SHP77 treated with DMSO at 0.1 percent for 48 hours (cell line): ENCODE measurements at places on chromosomes 5 and 9.

DNA sequence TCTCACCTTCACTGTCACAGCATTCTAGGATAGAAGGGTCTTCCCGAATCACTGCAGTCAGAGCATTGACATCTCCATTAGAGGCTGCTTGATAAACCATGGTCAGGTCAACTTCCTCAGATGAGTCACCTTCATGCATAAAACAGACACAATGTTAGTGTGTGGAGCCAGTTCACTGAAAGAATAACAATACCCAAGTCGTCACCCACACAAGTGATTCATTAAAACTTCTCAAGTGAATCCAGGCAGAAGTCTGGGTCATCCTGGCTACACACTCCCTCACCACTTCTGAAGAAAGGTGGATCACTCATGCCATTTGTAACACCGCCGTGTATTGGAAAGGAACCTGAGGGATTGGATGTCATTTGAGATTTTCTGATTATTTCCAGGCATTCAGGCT, 49.6 kb downstream of the ANKRD55 start:
- DNase-seq, result no peak

GRCh38 chr5:102628441-102629175, 126.5 kb upstream of the PAM start:
- DNase-seq, result no peak

DNA sequence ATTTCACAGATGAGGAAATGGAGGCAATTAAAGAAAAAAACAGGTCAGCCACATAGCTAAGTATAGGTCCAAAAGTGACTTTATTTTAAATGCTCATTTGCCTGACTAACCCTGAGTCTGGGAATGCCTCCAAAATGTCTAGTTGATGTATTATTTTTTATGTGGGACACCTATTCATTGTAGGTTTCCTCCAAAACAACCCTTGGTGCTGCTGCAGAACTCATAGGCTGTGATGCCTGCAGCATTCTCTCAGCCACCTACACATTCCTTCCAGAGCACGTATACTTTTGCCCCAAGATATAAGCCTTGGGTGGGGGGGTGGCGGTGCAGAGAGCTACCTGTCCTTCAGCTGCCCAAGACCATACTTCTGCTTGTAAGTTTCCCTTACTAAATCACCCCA, 77.4 kb downstream of the MSX2 start:
- no peak for DNase-seq

DNA sequence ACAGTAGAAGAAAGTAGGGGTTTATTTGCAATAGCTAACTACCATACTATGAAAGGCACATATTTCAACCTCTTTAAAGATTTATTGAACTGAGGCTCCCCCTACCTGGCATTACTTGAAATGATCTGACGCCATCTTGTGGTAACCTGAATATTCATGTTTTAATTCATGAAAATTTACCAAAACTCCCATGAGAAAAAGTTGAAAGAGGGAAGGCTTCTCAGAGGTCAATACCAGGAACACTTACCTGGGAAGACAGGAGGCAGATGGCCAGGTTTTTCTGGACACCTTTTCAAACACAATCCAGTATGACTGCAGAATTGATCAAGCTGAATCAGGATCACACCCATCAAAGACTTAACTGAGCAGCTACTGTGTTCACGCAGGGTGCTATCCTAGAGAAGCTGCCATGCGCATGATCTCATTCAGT, 9.4 kb downstream of the PRELID2 start:
- DNase-seq, result no peak

- DNase-seq, result no peak
Measured at GRCh38 chr5:154358516-154359220, 87.1 kb upstream of the SAP30L start.

- no peak for DNase-seq
Measured at GRCh38 chr9:89792189-89793123, 187.6 kb downstream of the GADD45G start.

- no peak for DNase-seq
Measured at GRCh38 chr9:3850098-3850497, 324.3 kb upstream of the RFX3 start.

DNA sequence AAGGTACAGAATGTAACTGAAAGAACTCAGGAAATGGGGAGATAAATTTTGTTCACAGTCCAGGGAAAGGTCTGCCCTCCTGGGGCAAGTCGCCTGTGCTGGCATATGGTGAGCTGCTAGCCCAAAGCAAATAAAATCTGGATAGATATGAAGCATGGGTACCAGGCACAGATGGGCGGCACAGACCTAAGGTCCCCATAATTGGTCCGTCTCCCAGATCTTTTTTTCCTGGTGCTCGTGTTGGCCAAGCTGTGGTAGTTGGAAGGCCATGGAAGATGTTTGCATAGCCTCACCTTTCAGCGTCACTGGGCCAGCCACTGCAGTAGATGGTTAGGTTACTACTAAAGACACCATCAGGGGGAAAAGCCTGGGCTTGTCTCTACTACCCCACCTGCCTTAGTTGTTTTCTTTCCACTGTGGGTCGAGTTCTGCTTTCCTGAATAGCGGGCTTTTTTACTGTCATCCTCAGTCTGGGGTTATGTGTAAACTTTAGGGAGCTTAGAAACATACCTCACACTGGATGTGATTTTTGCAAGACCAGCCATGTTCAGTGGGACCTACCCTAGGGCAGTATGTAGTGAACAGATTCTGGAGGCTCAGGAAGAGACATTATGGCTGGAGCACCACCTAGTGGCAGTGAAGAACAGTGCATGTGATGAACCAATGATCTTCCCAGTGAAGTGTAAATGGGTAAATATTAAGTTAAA, 24.2 kb upstream of the GLRX start:
- peak; percentile 32 for DNase-seq

- no peak for DNase-seq
Measured at GRCh38 chr5:647727-648126, 35.6 kb downstream of the CEP72 start.

GRCh38 chr9:93807166-93808074, 147.7 kb downstream of the BARX1 start:
- DNase-seq, result peak; percentile 33

DNA sequence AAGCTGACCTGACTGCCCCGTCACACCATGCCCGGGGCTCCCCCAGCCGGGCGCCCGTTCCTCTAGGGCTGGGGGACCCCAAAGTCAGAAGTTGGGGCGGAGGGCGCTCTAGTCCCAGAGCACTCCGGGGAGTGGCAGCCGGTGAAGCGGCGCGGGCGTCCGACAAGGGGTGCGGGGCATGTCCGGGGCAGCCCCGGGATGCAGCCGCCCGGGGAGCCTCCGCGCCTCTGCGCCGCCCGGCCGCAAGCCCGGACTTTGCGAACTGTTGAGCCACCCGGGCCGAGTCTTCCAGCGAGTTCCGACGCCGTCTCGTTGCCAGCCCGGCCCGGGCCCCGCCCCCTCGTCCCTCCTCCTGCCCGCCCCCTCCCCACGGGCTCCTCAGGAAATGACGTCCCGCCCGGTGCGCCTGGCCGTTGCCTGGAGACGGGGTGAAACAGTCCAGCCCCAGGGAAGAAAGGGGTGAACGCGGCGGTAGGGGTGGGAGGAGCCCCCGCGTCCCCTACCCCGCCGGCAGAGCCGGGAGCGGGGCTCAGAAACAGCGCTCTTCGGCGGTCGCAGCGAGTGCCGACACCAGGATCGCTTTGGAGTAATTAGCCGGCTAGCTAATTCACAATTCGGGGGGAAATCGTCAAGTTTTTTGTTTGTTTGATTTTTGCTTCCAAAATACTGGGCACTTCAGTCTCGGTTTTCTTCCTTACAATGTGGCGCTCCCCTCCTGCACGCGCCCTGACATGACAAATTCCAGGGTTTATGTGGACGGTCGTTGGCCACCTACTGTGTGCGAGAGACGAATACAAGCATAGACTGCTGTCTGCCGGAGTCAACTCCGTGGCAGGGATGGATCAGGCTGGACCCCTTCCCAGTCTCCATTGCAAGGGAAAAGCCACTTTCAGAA, at the start of gene WHRN:
TSS of gene WHRN (minus strand) at position 287 of the 895 bp plus-strand sequence. CDS start 672 bp downstream, outside the sequence.
- peak; percentile 63 for DNase-seq

GRCh38 chr9:130861372-130862180, 26.5 kb downstream of the ABL1 start:
- DNase-seq, result no peak

- no peak for DNase-seq
Measured at GRCh38 chr5:163105456-163105855, 331.9 kb upstream of the CCNG1 start.

DNA sequence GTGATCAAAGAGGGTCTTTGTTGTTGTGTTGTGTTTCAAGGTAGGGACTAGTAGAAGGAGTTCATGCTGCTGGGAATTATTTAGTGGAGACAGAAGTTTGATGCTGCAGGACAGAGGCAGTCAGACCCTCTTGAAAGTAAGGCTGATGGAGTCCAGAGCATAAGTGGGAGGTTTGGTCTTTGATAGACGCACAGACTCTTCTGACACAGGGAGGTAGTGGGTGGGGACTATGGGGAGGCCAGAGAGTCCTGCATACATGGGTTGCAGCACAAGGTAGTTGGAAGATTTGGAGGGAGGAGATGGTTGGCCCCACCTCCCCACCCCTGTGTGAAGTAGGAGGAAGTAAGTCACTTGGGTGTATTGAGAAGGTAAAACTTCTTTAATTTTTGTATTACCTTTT, 2.4 kb upstream of the CCDC112 start:
- no peak for DNase-seq

DNA sequence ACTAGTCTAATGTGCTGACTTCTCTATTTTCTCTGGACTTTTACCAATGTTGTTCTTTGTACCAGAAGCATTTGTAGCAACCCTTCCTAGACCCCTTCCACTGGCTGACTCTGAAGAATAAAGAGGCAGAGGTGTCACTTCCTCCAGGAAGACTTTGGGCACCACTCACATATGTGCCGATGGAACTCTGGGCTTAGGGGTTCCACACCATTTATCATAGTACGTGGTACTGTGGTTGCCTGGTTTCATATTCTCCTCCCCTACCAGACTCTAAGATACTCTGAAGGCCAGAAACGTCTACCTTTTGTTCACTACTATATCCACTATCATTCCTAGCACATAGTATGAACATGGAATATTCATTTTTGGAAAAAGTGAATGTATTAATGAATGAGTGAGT, 88.0 kb downstream of the BNC2 start:
- DNase-seq, result no peak

GRCh38 chr9:135761150-135761844, 59.3 kb downstream of the KCNT1 start:
- DNase-seq, result no peak

DNA sequence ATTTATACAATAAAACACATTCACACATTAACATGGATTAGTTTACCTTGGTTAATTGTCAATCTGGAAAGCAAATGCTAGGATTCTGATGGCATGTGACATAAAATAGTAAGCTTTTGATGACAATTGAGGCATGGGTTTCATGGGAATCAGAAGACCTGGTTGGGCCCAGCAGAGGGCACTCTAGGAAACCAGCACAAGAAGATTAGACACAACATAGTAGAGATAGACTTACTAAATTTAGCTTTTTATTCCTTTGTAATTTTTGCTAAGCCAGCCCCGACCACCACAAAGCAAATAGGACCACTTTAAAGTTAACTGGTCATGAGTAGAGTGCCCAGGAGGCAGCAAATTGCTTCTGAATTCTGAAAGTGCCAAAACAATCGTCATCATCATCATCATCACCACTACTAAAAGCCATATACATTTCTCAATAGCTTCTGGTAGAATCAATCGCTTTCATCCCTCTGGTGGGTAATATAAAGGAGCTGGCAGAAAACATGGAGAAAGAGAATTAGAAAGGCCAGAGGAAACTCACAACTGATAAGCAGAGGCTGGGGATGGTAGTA, 163.2 kb downstream of the ARRDC3 start:
- DNase-seq, result peak; percentile 7

- DNase-seq, result no peak
Measured at GRCh38 chr9:74696520-74696919, 191.2 kb downstream of the TRPM6 start.

DNA sequence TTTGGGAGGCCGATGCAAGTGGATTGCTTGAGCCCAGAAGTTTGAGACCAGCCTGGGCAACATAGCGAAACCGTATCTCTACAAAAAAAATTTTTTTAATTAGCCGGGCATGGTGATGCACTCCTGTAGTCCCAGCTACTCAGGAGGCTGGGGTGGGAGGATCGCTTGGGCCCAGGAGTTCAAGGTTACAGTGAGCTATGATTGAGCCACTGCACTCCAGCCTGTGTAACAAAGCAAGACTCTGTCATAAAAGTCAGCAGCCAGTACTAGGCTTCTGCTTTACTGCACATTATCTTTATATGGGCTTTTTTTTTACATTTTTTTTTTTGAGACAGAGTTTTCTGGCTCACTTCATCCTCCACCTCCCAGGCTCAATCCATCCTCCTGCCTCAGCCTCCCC, 9.4 kb upstream of the HAVCR1 start:
- DNase-seq, result no peak

DNA sequence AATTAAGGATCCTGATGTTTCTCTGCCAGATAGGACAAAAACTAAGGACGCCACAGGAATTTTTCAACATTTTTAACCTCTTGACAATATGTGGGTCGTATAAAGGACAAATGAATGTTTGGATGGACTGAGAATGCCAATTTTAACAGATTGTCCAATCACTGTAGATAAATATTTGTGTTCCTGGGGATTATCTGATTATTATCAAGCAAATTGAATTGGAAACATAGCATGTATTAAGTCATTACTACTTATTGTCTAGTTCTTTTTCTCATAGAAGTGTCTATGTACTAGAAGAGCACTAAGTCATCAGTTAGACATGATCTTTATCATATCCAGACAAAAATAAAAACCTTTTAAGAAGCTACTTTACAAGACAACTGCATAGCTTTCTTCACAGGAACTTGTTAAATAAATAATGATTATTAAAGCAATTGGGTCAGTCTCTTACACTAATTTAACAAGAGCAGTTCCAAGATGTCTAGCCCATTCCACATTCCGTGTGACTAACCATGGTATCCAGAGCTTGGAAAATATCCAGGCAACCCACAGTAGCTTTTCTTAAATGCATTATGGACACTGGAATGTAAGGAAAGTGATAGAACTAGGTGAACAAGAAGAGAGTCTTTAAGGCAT, 127.5 kb upstream of the CDKN2B start:
- no peak for DNase-seq

DNA sequence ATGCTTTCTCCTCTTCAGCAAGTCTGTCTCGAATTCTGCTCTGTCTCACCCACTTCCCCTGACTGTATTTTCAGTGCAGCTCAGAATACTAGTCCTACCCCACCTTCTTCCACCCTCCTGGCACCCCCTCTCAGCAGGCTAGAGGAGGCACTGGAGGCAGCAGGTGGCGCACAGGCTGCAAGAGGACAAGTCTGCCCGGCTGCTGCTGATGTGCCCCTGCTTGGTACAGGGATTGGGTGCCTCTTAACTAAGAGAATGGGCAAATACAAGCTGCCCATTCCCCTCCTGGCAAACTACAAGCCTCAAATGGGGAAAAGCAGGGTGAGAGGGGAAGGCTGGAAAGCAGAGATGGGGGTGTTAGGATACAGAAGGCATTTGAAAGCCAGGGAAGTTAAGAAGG, 5.1 kb downstream of the TLN1 start:
- no peak for DNase-seq
